Endothelial cell of umbilical vein (primary cell): ENCODE measurements at places on chromosomes 5 and 9. TPM values are rescaled to one million over a fixed set of nuclear protein-coding genes. Genes with fewer than 3 reads are reported as not detected.

The SPINK13 gene
- total RNA-seq: not detected in 2 replicates

The PRKAA1 gene
- 83.5 and 97.2 TPM in 2 replicates for total RNA-seq

The FBXW11 gene
- total RNA-seq: 42.3 and 44.7 TPM in 2 replicates

The TRPM6 gene
- 0.12 and 0.22 TPM in 2 replicates for total RNA-seq

The PCSK1 gene
- total RNA-seq: 4.3 and 8.7 TPM in 2 replicates

The UHRF2 gene
- 101 and 106 TPM in 2 replicates for total RNA-seq

The FNIP1 gene
- total RNA-seq: 25.6 and 27.3 TPM in 2 replicates

The C5orf24 gene
- total RNA-seq: 56.0 and 56.2 TPM in 2 replicates

The PALM2AKAP2 gene
- not detected in 2 replicates for total RNA-seq

The PGM5 gene
- total RNA-seq: 1.4 and 1.9 TPM in 2 replicates

The LEAP2 gene
- 0.40 and 0.99 TPM in 2 replicates for total RNA-seq

The TMEM174 gene
- not detected in 2 replicates for total RNA-seq

The SLC45A2 gene
- not detected in 2 replicates for total RNA-seq

The AIF1L gene
- 35.3 and 39.7 TPM in 2 replicates for total RNA-seq

The IL13 gene
- not detected in 2 replicates for total RNA-seq

The NTRK2 gene
- 0.05 and 0.13 TPM in 2 replicates for total RNA-seq

The HAND1 gene
- total RNA-seq: not detected in 2 replicates

The PCDHB2 gene
- total RNA-seq: 0.23 and 0.58 TPM in 2 replicates

The TRIM36 gene
- total RNA-seq: 0.69 and 1.2 TPM in 2 replicates

The PAEP gene
- not detected in 2 replicates for total RNA-seq

The GHR gene
- total RNA-seq: 0.27 and 0.39 TPM in 2 replicates

The GFI1B gene
- total RNA-seq: not detected in 2 replicates

The WNT8A gene
- not detected in 2 replicates for total RNA-seq

The POU5F2 gene
- total RNA-seq: 1.2 TPM in 2 replicates
